Heart right ventricle (tissue), 16 donors: ENCODE measurements at places on chromosomes 11 and 22. TPM values are rescaled to one million over a fixed set of nuclear protein-coding genes. Genes with fewer than 3 reads are reported as not detected.
A peak's percentile ranks its signal among the peaks of the same experiment; 100 is the strongest.

GRCh38 chr22:43162412-43163150 is 11.2 kb downstream of the TSPO start:
- H3K4me1 ChIP-seq: peaks cover 37% of the 10 kb centered on the region
- H3K27ac ChIP-seq: no peak overlapping the region
- no peak overlapping the region for H3K4me3 ChIP-seq
- no peak for DNase-seq
- peaks cover 19% of the 10 kb centered on the region for H3K36me3 ChIP-seq

GRCh38 chr11:47881145-47881544 is 33.0 kb upstream of the NUP160 start:
- H3K27ac ChIP-seq: no peak overlapping the region
- DNase-seq: peak; percentile 23
- H3K4me3 ChIP-seq: no peak overlapping the region
- H3K36me3 ChIP-seq: no peaks in the 10 kb centered on the region
- no peaks in the 10 kb centered on the region for H3K4me1 ChIP-seq
- no peaks in the 10 kb centered on the region for H3K27me3 ChIP-seq

GRCh38 chr11:32847511-32847910 is 17.8 kb downstream of the PRRG4 start:
- H3K4me3 ChIP-seq: no peak overlapping the region
- H3K27me3 ChIP-seq: no peaks in the 10 kb centered on the region
- H3K36me3 ChIP-seq: no peaks in the 10 kb centered on the region
- no peak for DNase-seq

DNA sequence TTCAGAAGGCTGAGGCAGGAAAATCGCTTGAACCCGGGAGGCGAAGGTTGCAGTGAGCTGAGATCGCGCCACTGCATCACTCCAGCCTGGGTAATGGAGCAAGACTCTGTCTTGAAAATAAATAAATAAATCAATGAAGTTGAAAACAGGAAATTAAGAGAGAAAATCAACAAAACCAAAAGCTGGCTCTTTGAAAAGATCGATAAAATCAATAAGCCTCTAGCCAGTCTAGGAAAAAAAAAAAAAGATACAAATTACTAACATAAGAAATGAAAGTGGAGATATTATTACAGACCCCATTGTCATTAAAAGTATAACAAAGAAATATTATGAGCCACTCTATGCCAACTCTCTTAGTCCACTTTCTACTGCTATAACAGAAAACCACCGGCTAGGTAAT is 48.0 kb upstream of the NUP160 start:
- no peak overlapping the region for H3K4me3 ChIP-seq
- DNase-seq: no peak
- H3K4me1 ChIP-seq: no peaks in the 10 kb centered on the region
- H3K36me3 ChIP-seq: no peaks in the 10 kb centered on the region
- H3K27me3 ChIP-seq: no peaks in the 10 kb centered on the region

- no peaks in the 10 kb centered on the region for H3K36me3 ChIP-seq
- no peak for DNase-seq
- H3K27me3 ChIP-seq: peaks cover 30% of the 10 kb centered on the region
- no peak overlapping the region for H3K27ac ChIP-seq
These were observed 184.0 kb upstream of the TBCEL start for GRCh38 chr11:120839846-120840402.

- H3K27me3 ChIP-seq: no peaks in the 10 kb centered on the region
- H3K36me3 ChIP-seq: peaks cover 52% of the 10 kb centered on the region
- peak overlapping the region; percentile 68 for H3K27ac ChIP-seq
- peaks cover 100% of the 10 kb centered on the region for H3K4me1 ChIP-seq
These were observed 10.4 kb upstream of the CDC42BPG start for GRCh38 chr11:64854534-64855502.

GRCh38 chr11:121445071-121445768 is 6.9 kb upstream of the SORL1 start:
- no peaks in the 10 kb centered on the region for H3K4me1 ChIP-seq
- H3K36me3 ChIP-seq: no peaks in the 10 kb centered on the region
- no peaks in the 10 kb centered on the region for H3K27me3 ChIP-seq
- no peak for DNase-seq
- peak overlapping the region; percentile 21 for H3K27ac ChIP-seq

DNA sequence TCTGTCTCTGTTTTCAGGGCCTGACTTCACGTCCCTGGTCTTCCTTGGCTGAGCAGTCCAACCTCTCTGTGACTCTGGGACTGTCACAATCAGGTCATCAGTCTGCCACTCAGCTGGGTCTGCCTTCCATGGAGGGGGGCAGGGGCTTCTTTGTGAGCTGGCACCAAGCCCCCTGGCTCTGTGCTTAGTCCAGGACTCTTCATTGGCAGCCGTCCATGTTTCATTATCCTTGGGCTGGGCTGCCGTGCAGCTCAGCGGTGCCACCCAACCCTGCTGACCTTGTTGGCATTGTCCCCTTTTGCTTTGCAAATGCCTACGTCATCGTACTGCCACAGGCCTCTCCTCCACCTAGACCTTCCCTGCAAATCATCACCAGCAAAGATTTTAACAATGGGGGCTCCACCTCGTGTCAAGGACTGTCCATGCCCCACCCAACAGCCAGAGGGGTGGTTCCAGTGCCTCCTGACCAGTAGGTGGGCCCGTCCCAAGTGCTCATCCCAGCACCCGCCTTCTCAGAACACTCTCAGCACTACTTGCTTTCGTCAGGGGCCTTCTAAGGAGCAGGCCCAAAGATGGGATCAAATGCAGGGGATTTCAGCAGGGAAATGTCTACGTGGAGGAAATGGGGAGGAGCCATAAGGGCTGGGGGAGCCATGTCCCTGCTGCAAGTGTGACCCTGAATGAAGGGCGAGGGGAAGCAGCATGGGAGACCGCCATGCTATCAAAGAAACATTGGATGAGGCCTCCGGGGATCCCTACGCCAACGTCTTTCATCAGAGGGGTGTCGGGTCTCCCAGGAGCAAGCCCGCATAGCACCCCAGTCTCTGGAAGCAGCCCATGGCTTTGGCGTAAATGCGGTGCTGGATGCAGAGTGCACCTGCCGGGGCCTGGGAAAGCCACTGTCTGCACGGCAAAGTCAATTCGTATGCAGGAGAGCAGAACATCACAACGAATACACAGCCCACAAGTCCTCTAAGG is 18.2 kb downstream of the KRTAP5-6 start:
- peak; percentile 35 for DNase-seq
- no peak overlapping the region for H3K27ac ChIP-seq
- H3K4me1 ChIP-seq: no peaks in the 10 kb centered on the region
- H3K4me3 ChIP-seq: no peak overlapping the region
- peaks cover 3% of the 10 kb centered on the region for H3K27me3 ChIP-seq

- H3K27me3 ChIP-seq: no peaks in the 10 kb centered on the region
- H3K4me3 ChIP-seq: peak overlapping the region; percentile 60
- peaks cover 18% of the 10 kb centered on the region for H3K36me3 ChIP-seq
- peaks cover 14% of the 10 kb centered on the region for H3K4me1 ChIP-seq
- peak overlapping the region; percentile 79 for H3K27ac ChIP-seq
These were observed 940 bp upstream of the C11orf91 start for GRCh38 chr11:33701302-33702230.

DNA sequence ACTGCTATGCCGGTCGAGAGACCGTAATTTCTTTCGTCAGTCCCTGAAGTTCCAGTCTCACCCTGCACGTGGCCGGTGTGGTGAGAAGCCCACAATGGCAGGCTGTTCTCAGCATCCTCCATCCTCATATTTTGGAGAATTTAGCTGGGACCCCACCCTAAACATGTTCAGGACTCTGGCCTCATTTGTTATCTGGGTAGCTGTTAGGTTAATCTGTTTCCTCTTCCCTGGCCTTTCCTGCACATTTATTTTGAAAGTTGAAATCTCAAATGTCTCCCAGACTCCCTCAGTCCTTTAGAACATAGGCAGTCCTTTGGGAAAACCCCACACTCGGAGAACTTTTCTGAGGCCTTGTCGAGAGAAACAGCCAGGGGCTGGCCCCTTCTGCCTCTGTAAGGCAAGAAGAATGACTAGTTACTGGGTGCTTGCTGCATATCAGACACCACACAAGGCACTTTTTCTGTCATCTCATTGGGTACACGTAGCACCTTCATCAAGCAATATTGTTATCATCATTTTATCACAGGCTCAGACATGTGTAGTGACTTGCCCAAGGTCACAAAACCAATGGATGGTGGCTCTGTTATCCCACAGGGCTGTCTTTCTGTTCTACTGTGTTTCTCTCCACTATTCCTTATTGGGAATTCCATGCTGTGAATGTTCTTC is 109.3 kb upstream of the CRYBB3 start:
- no peak for DNase-seq
- peak overlapping the region; percentile 58 for H3K27ac ChIP-seq
- peaks cover 24% of the 10 kb centered on the region for H3K4me1 ChIP-seq

DNA sequence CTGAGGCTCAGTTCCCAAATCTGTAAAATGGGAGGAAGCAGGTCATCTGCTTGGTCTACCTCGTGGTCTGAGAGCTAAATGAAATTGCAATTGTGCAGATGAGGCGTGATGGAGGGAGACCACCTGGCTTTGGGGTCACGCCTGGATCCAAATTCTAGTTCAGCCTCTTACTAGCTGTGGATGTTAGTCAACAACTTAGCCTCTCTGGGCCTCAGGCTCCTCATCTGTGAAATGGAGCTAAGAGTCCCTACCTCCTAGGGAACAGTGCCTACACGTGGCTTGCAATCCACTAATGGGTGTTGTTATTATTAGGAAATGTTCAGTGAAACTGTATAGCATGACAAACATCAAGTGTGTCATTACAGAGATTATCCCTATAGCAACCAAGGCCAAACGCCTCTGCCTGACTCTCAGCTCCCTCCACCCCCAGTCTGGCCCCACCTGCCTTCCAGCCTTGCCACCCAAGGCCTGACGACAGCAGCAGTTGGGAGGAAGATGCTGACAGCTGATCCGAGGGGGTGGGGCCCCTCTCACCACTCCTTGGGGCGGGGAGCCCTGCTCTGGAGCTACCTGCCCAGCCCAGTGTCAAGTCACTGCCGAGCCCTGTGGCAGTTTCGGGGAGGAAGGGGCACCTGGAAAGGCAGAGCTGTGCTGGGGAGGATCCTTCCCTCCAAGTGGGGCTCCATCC is 1.7 kb upstream of the RHOD start:
- no peaks in the 10 kb centered on the region for H3K36me3 ChIP-seq
- peak; percentile 61 for DNase-seq
- H3K27me3 ChIP-seq: no peaks in the 10 kb centered on the region
- peaks cover 40% of the 10 kb centered on the region for H3K4me1 ChIP-seq
- H3K27ac ChIP-seq: peak overlapping the region; percentile 71

Gene GDPD5
- total RNA-seq: 8.0 TPM

Gene PLXNB2
- 101 TPM for total RNA-seq

Gene FGF19
- not detected for total RNA-seq

Gene C11orf58
- 113 TPM for total RNA-seq

Gene OR8D4
- not detected for total RNA-seq

Gene PRR33
- total RNA-seq: 3.8 TPM

Gene ARHGAP8
- not detected for total RNA-seq
